ENCODE measurements at places on chromosomes 5 and 9. TPM values are rescaled to one million over a fixed set of nuclear protein-coding genes. Genes with fewer than 3 reads are reported as not detected.
A peak's percentile ranks its signal among the peaks of the same experiment; 100 is the strongest.

Gene PCDHA9
- total RNA-seq = not detected

Gene SPATA31C1
- total RNA-seq = not detected

Gene GPR151
- not detected for total RNA-seq

Gene SLC36A3
- total RNA-seq = not detected

Gene FGF10
- total RNA-seq = 1.6 TPM

Gene FAM169A
- total RNA-seq = 3.0 TPM

Gene CNTLN
- 3.1 TPM for total RNA-seq

Gene SNCAIP
- total RNA-seq = 1.2 TPM

Gene TLX3
- not detected for total RNA-seq

- DNase-seq = no peak
Observed at GRCh38 chr5:31537851-31538250, 5.8 kb downstream of the C5orf22 start.

DNA sequence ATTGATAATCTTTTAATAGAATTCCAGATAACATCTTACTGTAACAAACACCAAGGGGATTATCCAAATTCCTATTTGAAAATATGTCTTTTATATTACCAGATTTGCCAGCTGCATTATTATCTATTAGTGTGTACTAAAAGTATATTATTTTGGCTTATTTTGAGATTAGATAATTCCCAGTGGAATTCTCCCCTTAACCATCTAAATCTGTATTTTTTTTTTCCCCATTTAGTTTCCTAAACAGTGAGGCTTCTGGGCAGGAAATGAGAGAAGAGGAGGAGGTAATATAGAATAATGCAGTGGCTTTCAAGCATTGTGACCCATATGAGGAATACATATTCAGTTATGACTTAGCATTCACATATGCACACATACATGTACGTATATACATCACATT is 53.5 kb upstream of the ABL1 start:
- no peak for DNase-seq

DNA sequence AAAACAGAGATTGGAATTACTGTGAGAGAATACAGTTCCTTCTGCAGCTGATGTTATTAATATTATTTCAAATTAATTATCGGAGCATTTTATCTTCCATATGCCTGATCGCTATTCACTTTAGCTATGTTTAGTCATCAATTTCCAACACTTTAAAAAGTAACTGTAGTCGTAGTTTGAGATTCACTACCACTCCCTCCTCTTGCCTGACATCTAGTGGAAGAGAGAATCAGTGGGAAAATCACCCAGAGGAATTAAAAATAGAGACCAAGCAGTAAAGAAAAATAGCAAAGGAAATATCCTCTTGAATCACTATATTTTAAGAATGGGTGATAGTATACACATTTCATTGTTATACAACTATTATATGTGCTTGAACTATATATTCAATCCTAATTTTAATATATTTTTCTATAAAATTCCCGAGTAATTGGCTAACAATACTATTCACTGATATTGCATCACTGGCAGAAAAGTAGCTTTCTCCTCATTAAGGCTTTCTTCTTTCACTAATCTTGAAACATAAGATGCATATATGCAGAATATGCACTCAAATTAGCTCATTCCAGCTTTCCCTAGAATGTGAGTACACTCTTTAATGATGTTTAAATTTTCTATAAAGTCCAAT is 708.7 kb downstream of the CDH9 start:
- no peak for DNase-seq

- no peak for DNase-seq
Observed at GRCh38 chr5:132628814-132629213, 29.2 kb upstream of the IL13 start.

DNA sequence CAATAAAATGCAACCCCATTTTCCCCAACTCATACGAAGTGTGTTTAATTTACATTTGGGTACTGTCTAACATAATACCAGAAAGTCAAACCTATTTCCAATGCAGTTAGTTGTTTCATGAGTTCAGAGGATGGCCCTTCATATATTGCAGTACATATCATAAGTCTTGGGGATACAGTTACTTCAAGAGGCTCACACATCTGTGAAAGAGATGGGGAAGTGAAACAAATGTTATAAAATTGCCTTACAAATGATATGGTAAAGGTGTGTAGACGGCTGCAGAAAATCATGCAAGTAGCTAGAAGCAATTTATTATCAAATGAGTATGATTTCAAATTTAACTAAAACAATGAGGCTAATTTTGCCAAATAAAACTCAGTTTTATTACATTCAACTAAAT is 219.0 kb upstream of the CDH12 start:
- DNase-seq = no peak

DNA sequence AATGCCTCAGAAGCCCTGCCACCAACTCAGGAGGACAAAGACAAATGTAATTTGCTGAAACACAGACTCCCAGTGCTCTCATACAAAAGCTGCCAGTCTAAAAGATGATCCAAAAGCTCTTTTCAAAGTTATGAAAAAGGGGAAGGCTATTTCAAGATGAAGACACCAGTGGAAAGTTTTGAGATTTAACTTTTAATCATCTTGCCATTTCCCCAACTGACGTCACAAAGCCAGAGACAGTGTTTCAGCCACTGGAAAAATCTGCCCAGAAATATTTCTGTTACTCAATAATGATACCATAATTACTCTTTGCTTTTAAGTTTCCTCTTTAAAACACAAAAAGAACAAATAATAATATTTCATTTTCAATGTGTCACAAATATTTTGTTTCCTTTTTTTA is 20.9 kb downstream of the ENG start:
- DNase-seq = no peak

DNA sequence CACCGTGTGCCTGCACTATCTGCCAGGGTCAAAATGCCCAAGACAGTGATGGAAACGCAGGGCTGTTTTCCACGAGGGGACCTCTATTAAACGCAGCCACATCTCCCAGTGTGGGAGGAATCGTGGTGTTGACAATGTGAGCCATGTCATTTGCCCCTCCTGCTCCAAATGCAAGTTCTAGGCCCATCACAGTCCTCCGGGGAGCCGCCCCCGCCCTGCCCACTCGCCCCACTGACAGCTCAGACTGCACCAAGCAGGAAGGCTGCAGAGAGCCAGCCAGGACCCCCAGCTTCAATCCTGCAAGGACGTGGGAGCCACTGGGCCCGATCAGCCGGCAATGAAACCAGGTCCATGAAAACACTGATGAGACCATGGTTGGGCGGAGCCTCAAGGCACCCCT is 85.9 kb downstream of the VAV2 start:
- DNase-seq = no peak

DNA sequence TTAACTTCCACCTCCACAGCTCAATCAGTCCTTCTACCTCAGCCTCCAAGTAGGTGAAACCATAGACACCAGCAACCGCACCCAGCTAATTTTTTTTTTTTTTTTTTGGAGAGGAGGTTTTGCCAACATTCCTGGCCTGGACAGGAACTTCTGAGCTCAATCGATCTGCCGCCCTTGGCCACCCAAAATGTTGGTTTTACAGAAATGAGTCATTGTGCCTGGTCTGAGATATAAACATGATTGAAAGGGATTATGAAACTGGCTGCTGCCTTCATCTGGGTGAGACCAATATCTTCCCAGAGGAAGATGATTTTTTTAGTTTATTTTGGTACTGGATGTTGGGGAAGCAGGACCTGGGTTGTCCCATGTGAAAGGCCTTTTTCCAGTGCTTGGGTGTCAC is 9.2 kb downstream of the TAF11L12 start:
- DNase-seq = no peak

GRCh38 chr9:37582548-37583157 is 6.5 kb upstream of the FBXO10 start:
- no peak for DNase-seq

DNA sequence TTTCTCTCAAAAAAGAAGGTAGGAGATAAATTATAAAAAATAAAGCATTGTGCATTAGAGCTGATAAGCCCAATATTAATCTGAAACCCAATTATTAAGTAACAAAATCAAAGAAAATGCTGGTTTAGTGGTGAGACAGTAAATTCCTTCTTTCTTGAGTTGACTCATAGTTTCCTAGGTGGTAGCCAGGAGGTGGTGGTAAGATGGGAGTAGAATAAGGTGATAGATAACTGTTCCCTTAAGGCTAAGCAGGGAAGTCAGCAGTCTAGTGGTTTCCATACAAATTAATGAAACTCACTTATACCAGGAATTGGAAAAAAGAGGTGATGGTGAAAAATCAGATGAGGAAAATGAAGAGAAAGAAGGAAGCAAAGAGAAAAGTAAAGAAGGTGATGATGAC is 23.2 kb downstream of the LYSMD3 start:
- no peak for DNase-seq

- DNase-seq = peak; percentile 61
Observed at GRCh38 chr5:68225911-68226545, 10.5 kb downstream of the PIK3R1 start.

DNA sequence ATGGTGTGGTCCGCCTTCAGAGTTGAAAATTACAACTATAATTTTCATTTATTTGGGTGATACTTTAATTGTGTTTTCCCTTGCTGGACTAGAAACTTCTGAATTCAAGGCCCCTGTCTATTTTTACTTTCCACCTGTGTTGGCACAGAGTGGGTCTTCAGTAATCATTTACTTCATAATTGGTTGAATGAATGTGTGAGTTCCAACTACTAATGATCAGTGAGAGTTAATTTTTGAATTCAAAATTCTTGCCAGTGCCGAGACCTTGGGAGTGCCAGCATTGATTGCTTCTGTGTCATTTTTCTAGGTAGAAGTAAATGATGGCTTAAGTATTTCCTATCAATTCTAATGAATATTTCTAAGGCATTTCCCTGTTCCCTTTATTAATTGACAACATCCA is 61.4 kb downstream of the PARP8 start:
- no peak for DNase-seq

GRCh38 chr9:123998970-123999621 is 12.5 kb upstream of the LHX2 start:
- DNase-seq = no peak

DNA sequence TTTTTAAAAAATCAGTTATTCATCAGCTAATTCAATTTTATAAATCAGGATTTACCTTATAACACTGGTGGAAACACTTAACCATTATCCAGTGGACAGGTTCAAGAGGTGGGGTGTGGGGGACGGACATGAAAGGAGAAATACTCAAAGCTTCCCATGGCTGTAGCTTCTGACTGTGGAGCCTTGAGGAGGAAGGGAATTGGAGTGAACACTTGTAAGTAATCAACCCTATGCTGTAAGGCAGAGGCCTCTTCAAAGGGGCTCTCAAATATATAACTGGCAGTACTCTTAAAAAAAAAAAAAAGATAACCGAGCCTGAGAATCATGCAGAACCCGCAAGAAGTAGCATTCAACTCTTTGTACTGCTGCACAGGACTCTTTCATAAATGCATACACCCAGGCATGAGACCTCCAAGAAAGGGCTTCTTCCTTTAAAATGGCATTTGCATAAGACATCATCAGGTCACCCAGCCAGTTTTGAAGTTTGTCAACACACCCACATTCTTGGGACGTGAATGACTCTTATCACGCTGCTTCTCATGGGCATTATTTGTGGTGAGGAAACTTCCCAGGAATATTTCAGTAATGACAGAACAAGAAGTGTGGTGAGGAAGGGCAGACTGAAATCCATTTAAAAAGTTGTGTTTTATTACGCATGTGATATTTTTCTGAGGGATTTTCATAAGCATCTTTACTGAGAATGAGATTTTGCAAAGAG is 8.1 kb downstream of the OSMR start:
- DNase-seq = no peak

GRCh38 chr5:109468737-109469420 is 59.1 kb upstream of the PJA2 start:
- DNase-seq = peak; percentile 96

- no peak for DNase-seq
Observed at GRCh38 chr9:36597412-36598178, 24.9 kb downstream of the MELK start.

DNA sequence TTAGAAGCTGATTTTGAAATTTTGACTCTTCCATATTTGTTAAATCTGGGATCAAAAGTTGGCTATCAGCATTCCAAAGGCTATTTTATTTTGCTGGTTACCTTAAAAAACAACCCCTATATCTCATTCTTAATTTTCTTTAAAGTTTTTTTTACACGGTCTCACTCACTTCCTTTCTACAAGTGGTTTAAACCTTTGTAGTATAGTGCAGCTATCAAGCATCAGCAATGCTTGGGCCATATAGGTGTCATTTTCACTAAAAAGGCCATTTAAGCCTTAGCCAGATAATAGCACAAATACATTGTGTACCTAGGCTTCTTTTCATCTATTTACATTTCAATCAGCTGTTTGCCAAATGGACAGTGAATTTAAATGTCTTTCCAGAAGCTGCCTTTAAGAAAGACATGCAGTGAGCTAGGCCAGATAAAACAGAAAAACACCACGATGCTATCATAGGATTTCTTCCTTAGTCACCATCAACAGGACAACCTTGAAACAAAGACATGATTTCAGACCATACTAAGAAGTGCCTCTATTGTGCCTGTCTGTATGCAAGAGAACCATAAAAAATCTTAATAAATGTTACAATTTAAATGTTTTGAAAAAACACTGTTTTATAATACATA is 104.2 kb downstream of the RAPGEF6 start:
- DNase-seq = no peak

- no peak for DNase-seq
Observed at GRCh38 chr9:131008563-131008908, 438 bp upstream of the LAMC3 start.
